Central memory CD8-positive, alpha-beta T cell (primary cell): ENCODE measurements at places on chromosomes 2 and 18.

GRCh38 chr2:10196110-10196892, 73.8 kb downstream of the RRM2 start:
- DNase-seq, result no peak

- DNase-seq, result no peak
Measured at GRCh38 chr2:72931280-72931910, 14.1 kb downstream of the EMX1 start.

DNA sequence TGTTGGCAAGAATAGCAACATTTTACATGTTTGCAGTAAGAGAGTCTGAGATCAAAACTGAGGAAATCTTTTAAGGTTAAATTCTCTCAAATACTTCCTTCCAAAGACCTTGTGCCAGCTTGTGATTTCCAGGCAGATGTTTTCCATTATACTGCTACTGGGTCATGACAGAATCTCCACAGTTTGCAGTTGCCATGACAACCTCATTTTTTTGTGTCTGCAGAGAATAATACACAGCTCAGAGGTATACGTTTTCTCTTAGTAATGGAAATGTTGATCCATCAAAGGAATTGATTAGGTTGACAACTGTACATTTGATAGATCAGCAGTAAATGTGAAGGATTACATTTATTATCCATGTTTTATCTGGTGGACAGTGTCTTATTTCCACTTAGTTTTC, 29.1 kb upstream of the CSRNP3 start:
- no peak for DNase-seq

DNA sequence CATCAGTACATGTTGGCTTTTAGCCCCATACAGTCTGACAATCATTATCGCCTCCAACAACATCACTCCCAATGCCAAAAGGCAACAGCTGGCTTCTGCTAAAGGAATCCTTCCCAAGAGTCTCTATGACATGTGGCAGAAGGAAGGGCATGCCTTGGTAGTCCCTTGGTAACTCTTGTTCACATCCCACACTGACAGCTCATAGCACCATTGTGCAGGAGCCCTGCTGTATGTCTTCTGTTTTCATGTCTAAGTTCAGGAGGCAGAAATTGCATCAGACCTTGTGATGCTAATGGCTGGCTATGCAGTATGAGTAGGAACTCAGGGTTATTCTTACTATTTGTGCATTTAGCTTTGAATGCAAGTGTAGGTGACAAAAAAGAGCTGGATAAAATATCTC, 392.1 kb downstream of the PTH2R start:
- DNase-seq, result no peak

DNA sequence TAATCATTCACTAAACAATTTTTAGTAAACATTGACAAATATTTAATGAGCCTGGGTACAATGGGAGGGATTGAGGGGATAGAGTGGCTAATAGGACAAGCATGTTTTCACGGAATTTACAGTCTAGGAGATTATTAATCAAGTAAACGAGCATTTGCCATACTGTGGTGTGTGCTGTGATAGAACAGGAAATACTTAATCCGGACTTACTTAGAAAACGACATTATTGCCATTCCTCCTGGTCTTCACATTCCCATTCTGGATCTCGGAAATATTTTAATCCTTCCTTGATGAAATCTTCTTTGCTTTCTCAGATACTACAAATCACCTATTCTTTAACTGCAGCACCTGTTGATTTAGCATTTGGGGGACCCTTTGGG, 905 bp downstream of the TTLL4 start:
- no peak for DNase-seq

DNA sequence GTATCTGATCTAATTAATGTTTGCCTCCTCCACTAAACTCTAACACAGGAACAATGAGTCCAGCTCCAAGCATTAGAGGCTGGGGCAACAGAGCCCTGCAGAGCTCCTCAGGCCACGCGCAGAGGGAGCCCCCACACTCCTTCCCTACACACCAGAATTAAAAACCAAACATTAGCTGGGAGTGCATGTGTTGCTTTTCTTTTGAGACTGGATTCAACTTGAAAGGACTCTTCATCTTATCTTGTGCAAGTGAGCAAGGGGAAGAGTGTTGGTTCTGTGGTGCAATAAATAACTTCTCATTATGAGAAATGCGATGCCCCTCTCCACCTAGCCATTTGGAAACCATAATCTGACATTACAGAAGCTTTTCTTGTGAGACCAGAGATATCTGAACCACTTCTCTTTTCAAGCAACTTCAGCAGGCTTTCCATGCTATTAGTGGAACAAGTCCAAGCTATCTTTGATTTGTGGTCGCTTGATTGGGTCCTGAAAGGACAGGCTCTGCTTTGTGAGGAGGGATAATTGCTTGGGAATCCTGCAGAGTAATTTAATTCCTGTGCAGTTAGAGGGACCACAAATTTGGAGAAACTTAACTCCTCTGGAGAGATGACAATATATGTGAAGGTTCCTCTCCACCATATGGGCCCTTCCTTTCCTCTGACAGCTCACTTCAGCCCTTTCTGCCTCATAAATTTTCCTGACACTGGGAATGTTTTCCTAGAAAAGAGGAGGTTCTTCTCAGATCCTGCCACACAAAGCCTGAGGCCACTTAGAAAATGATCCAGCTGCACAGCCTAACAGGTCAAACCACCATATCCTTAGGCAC, 112.5 kb downstream of the ATL2 start:
- DNase-seq, result no peak

- DNase-seq, result no peak
Measured at GRCh38 chr2:219500135-219500534, 1.4 kb downstream of the GMPPA start.

- DNase-seq, result no peak
Measured at GRCh38 chr18:70523792-70524182, 234.9 kb downstream of the SOCS6 start.

- no peak for DNase-seq
Measured at GRCh38 chr2:153588408-153588807, 109.8 kb upstream of the RPRM start.

DNA sequence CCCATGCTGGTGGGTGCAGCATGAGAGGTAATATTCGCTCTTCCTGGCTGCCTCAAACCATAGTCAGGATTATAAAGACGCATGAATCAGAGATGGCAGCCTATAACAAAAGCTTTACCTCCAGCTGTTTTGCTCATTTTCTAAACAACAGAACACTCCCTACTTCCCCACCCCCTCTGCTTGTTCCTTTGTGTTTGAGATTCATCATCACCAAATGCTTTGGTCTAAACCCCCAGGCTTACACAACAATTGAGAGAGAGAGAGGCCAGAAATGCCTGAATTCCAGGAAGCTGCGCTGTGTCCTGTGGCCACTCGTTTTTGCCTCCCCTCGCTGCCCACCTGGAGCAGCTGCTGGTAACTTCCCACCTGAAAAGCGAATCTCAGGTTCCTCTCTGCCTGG, 78.8 kb upstream of the CAPN13 start:
- DNase-seq, result no peak

DNA sequence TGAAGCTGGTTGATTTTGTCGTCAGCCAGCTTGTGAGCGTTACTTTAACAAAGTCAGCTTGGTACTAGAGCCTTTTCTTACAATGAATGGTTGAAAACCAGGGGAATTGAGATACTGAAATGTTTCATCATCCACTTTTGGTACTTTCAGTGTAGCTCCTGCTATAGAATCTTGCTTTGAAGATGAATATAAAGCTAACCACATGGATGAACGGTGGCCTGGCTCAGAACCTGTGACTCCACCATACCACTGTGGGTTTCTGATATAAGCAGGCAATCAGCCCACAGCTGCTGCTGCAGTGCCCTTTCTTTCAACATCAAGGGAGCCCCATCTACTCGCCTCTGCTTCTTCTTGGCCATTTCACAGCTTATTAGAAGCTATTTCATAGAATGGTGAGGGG, 53.2 kb upstream of the GPR45 start:
- DNase-seq, result no peak

DNA sequence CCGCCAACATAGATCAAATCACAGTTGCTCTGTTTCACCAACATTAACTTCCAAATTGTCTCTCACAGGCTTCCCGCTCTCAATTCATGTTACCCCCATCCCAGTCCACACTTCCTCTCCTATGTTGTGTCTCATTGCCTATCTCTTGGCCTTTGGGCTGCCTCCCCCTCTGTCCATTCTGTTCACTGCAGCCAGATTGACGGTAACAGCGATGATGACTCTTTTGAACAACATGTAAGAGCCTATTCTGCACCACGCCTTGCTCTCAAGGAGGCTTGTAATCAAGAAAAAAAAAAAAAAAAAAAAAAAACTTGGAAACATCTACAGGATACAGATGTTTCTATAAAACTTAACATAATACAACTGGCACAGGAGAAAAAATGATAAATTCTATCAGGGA, 77.3 kb upstream of the RMDN2 start:
- no peak for DNase-seq

- no peak for DNase-seq
Measured at GRCh38 chr2:63057249-63058143, 6.9 kb downstream of the OTX1 start.

DNA sequence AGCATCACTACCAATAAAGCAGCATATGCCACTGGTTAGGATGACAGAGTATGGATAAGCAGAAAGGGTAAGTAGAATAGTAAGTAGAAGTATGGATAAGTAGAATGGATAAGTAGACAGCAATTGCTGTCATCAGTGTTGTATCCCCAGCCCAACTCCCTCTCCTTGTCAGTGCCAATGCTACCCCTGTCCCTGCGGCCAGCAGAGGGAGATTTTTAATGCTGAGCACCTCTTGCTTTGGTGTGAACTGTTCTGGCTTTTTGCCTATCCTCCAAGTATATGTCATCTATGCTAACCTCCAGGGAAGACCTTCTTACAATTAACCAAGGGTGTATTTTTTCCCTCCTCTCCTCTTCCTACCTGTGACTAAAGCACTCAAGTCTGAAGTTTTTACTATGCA, 136.7 kb upstream of the SPHKAP start:
- no peak for DNase-seq

- no peak for DNase-seq
Measured at GRCh38 chr2:190571686-190572085, 37.2 kb upstream of the NEMP2 start.

DNA sequence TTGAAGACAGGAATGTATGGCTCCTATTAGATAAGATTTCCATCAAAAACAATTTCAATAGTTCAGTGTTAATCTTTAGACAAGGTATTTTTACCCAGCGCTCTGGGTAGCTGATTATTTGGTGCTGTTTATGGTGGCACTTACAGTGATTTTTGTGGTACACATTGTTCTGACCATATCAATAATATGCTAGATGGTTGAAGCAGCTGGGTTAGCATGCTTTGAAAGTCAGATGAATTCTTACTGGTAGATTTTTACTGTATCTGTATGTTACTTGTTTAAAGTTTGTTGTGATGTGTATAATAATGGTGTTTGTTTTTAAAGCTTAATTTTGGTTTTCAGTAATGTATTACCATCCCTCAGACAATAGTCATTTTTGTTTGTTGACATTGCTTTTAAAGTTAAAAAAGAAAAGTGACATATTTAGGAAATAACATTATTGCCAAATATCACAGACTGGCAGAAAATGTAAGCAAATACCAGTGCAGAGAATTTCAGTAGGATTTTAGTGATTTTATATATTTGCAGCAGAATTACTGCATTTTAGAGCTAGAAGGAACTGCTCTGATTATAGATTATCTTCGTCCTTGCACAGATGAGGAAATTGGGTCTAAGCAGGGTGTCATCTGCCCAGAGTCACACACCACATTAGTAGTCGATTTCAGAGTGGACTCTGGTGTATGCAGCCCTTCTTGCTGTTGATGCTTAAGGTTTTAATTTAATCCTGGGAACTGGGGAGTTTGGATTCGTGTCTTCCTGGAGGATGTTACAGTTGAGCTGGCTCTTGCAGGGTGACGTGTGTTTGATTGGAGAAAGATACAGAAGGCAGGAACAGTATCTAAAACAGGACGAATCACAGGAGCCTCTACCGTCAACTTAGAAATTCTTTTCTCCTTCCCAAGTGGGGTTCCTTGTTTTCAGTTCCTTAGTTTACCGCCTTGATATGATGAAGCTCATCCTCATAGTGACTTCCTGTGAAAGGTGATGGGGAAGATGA, 6.6 kb downstream of the SOCS6 start:
- DNase-seq, result no peak

GRCh38 chr2:11067221-11068078, 87.8 kb upstream of the SLC66A3 start:
- DNase-seq, result no peak

GRCh38 chr2:24509425-24509824, 18.4 kb downstream of the NCOA1 start:
- DNase-seq, result no peak

- DNase-seq, result no peak
Measured at GRCh38 chr2:202609381-202610145, 25.2 kb upstream of the FAM117B start.

GRCh38 chr2:163481515-163481914, 254.3 kb downstream of the FIGN start:
- DNase-seq, result no peak

- no peak for DNase-seq
Measured at GRCh38 chr18:9334973-9335696, 562 bp downstream of the TWSG1 start.
